ENCODE measurements at places on chromosomes 7 and 10.

DNA sequence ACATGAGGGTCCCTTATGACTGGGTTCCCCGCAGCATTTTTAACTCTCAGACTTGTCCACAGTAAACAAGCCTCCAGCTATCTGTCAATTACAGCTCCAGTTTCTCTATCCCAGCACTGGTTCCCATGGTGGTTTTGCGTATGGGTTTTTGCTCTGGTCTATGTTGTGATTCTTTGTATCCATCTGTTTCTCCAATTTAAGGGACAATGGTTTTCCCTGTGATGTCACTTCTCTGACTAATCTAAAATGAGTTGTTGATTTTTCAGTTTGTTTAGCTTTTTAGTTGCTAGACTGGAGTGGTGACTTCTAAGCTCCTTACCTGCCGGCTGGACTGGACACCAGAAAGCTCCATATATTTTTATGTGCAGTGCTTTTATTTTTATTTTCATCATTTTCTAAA, 303.7 kb downstream of the INHBA start:
- no peak for DNase-seq

DNA sequence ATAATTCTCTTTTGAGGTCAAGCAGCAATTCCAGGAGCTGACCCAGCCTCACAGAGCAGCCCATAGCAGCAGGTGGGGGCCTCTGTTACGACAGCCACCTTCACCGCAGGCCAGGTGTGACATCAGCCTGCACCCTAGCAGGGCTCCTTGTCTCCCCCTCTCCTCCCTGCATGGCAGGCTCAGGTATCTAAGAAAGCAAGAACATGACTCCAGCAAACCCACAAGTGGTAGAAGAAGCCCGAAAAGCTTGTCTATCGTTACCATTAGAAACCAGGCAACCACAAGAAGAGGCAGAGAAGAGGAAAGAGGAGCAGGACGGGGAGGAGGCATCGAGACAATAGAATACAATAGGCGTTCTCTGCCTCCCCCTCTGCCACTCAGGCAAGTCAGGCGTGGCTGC, 104.0 kb upstream of the PRR15 start:
- no peak for DNase-seq

DNA sequence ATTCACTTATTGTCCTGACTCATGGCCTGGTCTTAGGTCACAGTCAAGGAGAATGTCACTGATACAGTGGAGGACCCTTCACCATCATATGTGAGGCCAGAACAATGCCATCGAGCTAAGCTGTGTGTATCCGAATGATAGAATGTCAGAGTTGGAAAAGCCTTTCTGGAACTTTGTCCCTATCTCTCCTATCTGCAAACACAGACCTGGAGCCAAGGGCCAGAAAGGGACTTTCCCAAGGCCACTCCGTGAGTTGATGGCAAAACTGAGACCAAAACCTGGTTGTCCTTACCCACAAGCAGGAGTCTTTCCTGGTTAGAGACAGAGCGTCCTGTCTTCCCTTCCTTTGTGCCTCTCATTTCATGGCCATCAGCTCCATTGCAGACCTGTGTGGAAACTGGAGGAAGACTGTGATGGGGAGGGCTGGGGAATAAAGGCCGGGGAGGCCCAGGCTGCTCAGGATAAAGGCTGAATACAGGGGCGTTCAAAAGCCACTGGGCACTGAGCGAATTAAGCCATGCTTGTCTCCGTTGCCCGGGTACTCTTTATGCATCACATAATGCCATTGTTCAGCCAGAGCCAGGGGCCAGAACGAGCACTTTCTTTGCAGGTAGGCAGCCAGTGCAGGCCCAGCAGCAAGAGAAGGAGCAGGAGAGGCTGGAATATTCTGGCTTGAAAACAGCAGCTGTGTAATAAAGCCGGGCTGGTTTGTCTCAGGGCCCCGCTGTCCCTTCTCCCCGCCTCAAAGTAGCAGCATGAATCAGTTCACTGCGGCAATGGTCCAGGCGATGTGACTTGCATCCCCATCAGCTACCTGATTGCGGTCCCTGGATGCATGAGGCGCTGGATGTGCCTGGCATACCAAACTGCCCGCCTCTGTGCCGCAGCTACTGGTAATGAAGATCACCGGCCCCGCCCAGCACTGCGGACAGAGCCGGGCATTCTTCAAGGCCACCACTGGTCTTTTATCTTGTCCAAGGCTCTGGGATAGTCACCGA, 143.0 kb downstream of the RPS24 start:
- no peak for DNase-seq

GRCh38 chr7:29488977-29489376, 74.7 kb upstream of the PRR15 start:
- no peak for DNase-seq

- DNase-seq, result no peak
Observed at GRCh38 chr10:75736151-75736640, 304.8 kb downstream of the LRMDA start.

DNA sequence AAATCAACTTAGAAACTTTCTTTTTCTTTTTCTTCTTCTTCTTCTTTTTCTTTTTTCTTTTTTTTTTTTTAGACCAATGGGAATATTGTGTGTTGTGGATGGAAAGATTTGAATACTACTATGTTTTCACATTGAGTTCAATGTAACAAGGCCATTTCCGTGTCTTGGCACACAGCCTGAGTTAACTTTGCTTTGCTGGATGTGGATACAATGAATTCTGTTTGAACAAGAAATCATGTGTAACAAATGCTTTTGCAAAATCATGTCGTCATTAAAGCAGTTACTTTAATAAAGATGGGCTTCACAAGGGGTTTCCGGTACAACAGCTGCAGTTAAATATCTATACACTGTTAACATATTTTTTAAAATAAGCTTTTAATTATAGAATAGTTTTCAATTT, 13.5 kb upstream of the ENTPD1 start:
- no peak for DNase-seq

DNA sequence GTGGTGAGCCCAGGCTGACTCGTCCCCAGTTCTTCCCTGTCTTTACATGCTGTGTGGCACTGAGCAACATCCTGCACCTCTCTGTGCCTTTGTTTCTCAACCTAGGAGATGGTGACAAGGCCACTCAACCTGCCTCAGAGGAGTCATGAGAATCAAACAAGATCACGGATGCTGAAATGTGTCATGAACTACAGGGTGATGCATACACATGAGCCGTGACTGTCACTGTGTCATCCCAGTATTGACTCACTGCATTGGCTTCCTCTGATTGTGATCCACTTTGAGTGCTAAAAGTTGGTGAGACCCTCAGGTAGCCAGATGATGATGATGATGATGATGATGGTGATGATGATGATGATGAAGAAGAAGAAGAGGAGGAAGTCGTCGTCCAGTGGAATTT, 11.5 kb downstream of the C10orf71 start:
- DNase-seq, result no peak

DNA sequence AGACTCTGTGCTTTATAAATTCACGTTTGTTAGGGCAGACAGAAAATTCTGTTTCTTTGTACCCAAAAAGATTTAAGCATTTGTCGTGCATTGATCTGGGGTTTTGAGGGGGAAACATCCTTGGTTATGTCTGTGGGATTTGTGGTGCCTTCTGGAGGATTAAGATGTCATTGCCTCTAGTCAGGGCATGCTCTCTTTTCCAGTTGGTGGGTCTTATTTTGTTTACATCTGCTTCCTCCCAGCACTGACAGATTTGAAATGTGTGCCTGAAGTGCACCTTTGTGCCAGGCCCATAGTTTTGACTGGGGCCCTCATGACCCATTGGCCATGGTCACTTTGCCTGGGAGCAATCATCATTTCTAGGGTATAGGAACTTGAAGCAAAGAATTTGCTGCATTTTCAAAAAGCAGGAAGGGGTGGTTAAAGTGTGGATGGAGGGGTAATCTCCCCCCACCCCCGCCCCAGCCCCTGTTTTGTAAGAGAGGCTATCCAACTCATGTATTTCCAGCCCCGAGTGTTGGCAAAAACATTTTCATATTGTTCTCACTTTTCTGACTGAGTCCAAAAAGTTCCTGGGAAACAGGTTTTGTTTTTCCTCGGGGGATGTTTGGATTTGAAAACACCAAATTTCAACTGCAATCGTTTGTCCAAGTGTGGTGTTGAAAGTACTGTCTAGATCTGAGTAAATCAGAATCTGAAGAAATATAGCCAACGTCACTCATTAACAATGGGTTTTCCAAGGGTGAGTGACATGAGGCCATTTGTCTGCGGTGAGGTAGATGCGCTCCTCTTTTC, 388.2 kb upstream of the GALNT17 start:
- no peak for DNase-seq

DNA sequence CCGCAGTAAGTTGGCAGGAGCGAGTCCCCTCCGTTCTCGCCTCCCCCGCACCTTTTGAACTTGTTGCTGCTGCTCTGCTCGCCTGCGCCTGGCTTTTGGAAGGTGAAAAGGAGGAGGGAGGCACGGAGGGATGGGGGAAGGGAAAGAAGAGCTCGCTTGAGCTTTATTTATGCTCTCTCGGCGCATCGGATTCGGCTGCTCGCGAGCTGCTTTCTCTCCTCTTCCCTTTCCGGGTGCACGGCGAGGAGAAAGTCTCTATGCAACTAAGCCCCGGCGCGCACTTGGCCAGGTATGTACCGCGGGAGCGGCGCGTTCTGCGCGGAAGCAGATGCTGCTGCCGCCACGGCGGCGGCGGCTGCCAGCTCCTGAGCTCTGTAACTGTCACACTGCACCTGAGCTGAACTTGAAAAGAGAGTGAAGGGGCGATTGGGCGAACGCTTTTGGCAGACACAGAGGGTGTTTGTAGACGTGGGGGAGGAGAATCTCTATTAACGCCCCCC, 551 bp downstream of the KCND2 start:
- DNase-seq, result no peak

GRCh38 chr10:11143242-11143641, 125.6 kb downstream of the CELF2 start:
- no peak for DNase-seq

- no peak for DNase-seq
Observed at GRCh38 chr7:46024263-46024916, 103.3 kb upstream of the IGFBP3 start.

GRCh38 chr7:21550821-21551531, 8.1 kb downstream of the DNAH11 start:
- no peak for DNase-seq

DNA sequence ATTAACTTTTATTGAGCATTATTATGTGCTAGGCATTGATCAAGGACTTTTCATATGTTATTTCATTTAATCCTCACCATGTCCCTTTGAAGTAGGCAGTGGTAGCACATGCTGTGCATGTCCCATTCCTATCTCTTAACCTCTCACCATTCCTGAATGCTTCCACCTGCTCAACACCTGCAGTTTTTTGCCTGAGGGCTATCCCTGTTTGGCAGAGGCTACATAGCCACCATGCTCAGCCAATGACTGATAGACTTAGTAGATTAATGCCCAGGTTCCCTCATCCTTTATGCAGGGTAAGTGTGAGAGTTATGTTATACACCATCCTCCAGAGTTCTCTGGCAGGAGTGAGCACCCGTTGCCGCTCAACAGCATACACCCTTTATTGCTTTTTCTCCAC, 387.8 kb downstream of the BBS9 start:
- no peak for DNase-seq

DNA sequence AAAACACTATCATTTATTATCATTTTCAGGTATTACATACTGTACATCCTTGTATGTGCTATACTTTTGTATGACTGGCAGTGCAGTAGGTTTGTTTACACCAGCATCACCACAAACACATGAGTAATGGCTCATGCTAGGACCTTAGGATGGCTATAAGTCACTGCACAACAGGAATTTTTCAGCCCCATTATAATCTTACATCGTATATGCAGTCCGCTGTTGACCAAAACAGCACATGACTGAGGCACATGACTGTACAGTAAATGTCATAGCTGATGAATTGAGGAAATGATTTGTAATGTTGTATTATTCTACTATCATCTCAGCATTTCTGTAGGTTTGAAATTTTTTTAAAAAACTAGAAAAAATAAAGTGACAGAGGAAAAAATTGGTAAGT, 38.6 kb downstream of the BPGM start:
- no peak for DNase-seq

DNA sequence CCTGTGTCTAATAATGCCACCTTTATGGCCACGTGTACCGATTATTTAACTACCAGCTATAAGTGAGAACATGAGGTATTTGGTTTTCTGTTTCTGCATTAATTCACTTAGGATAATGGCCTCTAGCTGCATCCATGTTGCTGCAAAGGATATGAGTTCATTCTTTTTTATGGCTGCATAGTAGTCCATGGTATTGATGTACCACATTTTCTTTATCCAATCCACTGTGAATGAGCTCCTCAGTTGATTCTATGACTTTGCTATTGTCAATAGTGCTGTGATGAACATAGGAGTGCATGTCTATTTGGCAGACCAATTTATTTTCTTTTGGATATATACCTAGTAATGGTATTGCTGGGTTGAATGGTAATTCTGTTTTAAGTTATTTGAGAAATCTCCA, 96.4 kb downstream of the SLC25A40 start:
- no peak for DNase-seq

- DNase-seq, result no peak
Observed at GRCh38 chr10:126948355-126949160, 43.3 kb downstream of the DOCK1 start.

- no peak for DNase-seq
Observed at GRCh38 chr7:274266-274665, 15.7 kb upstream of the FOXL3 start.

GRCh38 chr7:126443951-126444350, 808.8 kb downstream of the GRM8 start:
- DNase-seq, result no peak

- no peak for DNase-seq
Observed at GRCh38 chr7:43658718-43659548, 70.4 kb downstream of the COA1 start.

DNA sequence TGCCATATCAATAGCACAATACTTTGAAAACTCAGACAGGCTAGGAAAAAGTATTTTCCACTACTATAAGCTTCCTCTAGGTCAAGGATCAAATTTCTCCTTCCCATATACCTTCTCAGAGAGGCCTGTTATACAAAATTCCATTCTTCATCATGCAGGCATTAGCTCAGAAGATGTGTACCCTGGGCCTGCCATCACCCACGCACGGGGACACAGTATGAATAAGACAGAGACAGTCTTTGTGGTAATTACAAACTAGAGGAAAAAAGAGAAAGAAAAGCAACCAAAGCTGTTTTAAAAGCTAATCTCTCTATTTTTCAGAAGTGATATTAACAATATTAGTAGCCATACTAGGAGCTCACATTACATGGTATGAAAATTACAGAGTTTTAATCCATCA, 236.8 kb upstream of the AOAH start:
- no peak for DNase-seq

GRCh38 chr7:123849855-123850254, 4.9 kb downstream of the HYAL4 start:
- no peak for DNase-seq

DNA sequence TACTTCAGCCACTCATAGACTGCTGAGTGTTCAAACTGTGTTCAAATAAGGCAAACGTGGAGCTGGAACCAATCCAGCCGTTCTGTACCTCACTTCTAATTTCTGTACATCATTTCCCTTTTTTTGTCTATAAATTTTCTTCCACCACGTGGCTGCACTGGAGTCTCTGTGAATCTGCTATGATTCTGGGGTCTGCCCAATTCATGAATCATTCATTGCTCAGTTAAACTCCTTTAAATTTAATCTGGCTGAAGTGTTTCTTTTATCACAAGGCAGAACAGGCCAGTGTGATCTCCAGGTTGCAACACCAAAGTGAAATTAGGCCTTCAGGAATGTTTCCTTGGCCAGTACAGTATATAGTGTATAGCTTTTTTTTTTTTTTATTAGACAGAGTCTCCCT, 53.5 kb downstream of the DNAJC12 start:
- no peak for DNase-seq
